ENCODE measurements at places on chromosomes 7 and 10. TPM values are rescaled to one million over a fixed set of nuclear protein-coding genes. Genes with fewer than 3 reads are reported as not detected.

GRCh38 chr10:17742918-17743317 is 9.1 kb upstream of the TMEM236 start:
- no peak overlapping the region for H3K27ac ChIP-seq
- peaks cover 17% of the 10 kb centered on the region for H3K4me1 ChIP-seq
- no peaks in the 10 kb centered on the region for H3K27me3 ChIP-seq
- no peak overlapping the region for H3K4me3 ChIP-seq
- H3K36me3 ChIP-seq, result no peaks in the 10 kb centered on the region

The HOXA5 gene
- total RNA-seq, result 9.7 TPM

The SPACDR gene
- total RNA-seq, result not detected

The TRPV6 gene
- total RNA-seq, result not detected

The TPK1 gene
- total RNA-seq, result 5.1 TPM

- H3K36me3 ChIP-seq, result no peaks in the 10 kb centered on the region
- peak overlapping the region; percentile 7 for H3K4me3 ChIP-seq
Measured at GRCh38 chr7:113519472-113519871, 399.3 kb downstream of the PPP1R3A start.

- H3K4me3 ChIP-seq, result no peak overlapping the region
- no peak overlapping the region for H3K27ac ChIP-seq
- H3K4me1 ChIP-seq, result no peaks in the 10 kb centered on the region
Measured at GRCh38 chr7:145050415-145050814, 214.6 kb upstream of the TPK1 start.
